NCI-H524 treated with DMSO at 0.1 percent for 48 hours (cell line): ENCODE measurements at places on chromosomes 2 and 18.

- DNase-seq, result no peak
Measured at GRCh38 chr2:240957656-240958365, 40.6 kb upstream of the SNED1 start.

- DNase-seq, result no peak
Measured at GRCh38 chr2:150644298-150645067, 157.0 kb upstream of the RND3 start.

GRCh38 chr18:22219568-22220355 lies 50.4 kb downstream of the GATA6 start:
- DNase-seq, result no peak

DNA sequence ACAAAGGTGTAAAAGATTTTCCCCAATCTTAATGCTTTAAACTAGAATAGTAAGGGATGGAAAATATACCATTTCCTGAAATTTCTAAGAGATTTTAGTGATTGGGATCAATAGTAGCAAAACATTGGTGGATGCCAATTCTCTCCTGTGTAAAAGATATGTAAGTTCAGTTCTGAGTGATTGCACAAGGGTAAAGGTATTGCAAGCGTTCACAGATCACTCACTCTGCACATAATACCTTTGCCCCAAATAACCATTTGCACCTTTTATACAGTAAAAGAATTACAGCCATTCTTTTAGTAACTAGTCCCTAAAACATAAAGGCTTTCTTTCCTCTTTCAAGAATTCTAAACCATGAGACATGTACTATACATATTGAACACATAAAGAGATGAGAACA lies 13.0 kb upstream of the ZCCHC2 start:
- no peak for DNase-seq

DNA sequence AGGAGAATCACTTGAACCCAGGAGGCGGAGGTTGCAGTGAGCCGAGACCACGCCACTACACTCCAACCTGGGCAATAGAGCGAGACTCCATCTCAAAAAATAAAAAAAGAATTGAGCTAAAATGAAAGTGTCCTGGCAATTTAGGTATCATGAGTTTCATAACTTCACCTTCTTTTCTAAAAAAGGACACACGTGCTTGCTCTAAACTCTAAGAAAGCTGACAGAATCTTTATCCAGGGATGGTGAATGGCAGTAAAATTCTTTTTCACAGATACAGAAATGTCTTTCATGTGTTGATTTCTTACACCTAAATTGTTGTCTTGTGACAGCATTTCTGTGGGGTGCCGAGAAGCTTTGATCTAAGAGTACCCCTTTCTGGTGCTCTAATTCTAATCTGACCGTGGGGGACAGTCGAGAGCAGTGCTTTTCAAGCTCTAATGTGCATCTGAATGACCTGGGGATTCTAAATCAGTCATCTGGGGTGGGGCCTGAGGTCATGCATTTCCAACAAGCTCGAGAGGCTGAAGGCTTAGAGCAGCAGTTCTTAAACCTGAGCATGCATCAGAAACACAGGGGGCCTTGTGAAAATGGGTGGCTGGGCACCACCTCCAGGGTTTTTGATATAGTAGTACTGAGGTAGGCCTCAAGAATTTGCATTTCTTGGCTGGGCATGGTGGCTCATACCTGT lies 42.1 kb upstream of the REL start:
- no peak for DNase-seq

GRCh38 chr2:207768866-207769596 lies 675 bp downstream of the FZD5 start:
- no peak for DNase-seq
